ENCODE measurements at places on chromosomes 11 and 22. TPM values are rescaled to one million over a fixed set of nuclear protein-coding genes. Genes with fewer than 3 reads are reported as not detected.

DNA sequence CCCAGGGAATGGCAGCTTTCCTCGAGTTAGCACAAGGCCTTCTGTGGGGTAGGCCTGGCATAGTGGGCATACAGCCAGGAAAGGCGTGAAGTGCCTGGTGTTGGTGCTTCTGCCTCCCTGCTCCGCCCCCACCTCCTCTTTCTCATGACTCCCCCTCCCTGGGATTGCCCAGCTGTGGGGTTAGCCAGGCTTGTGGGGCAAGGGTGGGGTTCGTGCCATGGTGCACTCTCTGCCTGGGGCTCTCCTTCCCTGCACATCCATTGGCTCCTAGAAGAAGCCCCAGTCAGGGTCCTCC, 236.8 kb upstream of the NCAM1 start:
- DNase-seq: no peak

DNA sequence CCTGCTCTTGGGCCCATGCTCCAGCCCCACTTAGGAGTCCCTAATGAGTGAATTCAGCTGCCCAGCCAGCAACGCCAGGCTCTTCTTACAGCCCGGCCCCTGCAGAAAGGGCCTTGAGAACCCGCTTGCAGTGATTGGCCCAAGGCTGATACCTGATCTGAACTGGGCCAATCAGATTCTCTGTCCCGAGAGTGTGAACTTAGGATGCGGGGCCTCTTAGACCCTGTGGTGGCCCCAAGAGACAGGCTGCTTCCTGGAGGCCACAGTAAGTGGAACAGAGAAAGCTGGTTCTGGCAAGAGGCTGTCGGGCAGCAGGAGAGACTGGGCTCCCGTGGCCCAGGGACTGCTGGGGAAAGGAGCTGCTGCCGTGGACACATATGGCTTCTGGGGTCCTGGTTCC, 11.5 kb downstream of the VSTM5 start:
- no peak for DNase-seq

DNA sequence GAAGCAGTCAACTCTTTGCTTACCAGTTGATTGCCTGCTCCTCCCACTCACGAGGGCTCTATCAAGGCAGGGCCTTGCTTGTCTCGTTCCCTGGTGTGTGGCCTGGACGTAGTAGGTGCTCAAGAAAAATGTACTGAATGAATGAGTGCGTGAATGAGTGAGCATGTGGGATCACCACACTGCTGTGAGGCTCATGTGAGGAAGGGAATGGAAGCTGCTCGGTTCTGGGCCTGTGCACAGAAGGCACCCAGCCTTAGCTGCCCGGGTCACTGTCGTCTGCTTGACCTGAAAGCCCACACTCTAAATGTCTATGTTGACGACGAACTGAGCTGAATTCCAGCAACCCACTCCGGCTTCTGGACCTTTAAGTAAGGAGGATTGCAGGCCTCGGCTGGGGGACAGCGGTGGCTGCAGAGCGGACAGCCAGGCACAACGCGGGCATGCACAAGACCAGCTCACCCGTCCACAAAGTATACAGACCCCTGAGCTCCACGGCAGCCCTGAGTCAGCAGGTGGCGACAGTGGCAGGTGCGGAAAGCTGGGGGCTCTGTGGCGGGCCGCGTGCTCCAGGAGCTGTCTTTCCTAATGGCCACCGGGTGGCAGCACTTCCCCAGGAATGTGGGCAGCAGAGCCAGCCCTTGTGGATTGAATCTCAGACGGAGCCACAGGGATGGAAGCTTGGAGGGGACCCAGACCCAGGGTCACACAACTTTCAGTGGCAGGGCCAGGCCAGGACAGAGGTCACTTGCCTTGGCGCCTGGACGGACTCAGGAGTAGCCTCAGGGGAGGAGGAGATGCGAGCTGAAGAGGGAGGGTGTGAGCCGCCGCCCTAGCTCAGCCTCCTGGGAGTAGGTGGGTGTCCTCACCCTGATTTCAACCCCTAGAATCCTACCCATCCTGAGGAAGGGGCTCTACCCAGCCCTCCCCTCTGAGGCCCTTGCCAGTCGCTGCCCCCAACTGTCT, 5.0 kb upstream of the PICK1 start:
- DNase-seq: peak; percentile 83

DNA sequence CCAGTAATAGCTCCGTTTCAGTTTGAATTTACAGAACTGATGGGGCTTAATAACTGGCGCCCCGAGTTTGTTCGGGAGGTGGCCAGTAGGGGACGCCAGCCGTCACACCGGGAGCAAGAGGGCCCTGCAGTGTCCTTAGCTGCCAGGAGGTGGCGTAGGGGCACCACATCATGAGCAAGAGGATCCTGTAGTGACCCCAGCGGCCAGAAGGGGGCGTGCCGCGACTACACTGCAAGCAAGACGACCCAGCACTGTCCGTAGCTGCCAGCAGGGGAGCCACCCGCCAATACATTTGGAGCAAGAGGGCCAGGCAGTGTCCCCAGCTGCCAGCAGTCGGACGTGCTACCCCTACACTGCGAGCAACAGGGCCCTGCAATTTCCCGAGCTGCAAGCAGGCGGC, 663.7 kb upstream of the B3GAT1 start:
- peak; percentile 79 for DNase-seq

GRCh38 chr11:16738947-16739815, 734 bp downstream of the C11orf58 start:
- no peak for DNase-seq

The BTG4 gene
- total RNA-seq: not detected

Data from aorta (tissue), 5 donors.